ENCODE measurements at places on chromosomes 1 and 21. TPM values are rescaled to one million over a fixed set of nuclear protein-coding genes. Genes with fewer than 3 reads are reported as not detected.

Gene LRRC53
- not detected for total RNA-seq

Gene NCAM2
- not detected for total RNA-seq

DNA sequence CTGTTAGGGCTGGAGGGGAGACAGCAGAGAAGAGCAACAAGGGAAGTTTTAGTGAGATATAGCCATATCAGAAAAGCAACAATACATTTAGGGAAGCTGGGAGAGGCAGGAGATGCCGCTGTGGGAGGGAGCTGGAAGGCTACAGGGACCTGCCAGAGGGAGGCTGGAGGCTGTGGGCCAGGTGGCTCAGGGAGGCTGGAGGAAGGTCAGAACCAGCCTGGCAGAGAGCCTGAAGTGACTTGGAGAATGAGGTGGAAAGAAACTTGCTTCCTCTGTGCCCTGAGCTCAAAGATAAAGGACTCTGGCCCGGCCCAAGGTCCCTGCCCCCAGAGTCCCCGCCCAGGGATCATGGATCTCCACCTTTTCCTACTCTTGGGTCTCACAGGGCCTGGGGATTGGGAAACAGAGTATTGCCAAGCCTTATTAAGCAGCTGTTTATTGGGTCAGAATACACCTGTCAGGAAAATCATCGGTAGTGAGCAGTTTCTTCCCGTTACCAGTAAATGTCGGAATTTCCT is 85.9 kb downstream of the KIF26B start:
- DNase-seq, result no peak

DNA sequence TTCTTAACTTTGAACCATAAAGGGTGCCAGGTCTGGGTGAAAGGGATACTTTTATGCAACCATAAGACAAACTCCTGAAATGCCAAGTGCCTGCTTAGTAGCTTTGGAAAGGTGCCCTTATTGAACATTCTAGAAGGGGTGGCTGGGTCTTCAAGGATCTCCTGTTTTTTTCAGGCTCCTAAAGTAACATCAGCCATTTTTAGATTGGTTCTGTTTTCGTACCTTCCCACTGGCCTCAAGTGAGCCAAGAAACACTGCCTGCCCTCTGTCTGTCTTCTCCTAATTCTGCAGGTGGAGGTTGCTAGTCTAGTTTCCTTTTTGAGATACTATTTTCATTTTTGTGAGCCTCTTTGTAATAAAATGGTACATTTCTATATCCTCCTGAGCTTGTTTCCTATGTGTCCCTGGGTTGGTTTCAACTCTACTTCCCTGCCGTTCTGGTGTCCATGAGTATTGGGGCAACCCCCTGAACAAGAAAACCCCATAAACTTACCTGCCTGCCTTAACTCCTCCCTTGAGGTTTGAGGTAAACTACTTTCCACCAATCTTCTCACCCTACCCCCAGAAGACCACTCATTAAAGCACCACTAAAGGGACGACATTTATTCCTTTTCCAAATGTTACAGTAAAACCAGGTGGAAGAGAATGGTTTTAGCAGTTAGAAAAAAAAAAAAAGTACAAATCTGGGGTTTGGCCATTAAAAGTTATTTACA is 2.6 kb downstream of the MARCKSL1 start:
- DNase-seq, result no peak

Gene FCRL2
- total RNA-seq, result not detected

DNA sequence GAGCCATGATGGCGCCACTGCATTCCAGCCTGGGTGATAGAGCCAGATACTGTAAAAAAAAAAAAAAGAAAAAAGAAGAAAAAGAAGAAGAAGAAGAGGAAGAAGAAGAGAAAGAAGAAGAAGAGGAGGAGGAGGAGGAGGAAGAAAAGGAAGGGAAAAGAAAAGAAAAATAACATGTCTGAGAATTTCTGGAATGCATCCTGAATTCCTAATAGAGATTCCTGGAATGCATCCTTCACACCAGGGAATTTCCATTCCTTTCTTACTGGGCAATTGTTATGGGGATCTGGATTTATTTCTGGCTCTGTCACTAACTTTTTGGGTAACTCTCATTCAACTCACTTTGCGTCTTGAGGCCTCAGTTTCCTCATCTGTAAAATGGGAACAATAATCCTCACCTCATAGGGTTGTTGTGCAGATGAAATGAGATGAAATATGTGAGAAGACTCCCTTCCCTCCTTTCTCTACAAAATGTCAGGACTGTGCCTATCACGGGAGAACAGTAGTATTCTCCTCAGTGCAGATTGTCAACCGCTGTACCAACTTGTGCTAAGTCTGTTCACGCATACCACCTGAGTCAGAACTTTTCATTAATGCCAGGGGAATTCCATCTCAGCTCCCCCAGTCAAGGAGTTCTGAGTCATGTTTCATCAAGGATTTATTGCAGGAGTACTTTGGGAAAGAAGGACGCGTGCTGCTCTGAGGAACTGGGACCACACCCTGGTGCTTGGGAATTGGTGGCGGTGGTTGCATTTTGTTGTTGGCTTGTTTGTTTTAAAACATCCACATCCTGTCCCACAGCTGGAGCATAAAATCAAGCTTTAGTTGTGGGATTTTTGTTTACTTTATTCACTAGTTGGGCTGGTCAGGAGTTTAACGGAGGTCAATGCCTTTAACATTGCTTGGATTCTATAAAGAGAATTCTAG is 42.4 kb upstream of the ROR1 start:
- no peak for DNase-seq

Gene NTRK1
- total RNA-seq, result 13.9 TPM

DNA sequence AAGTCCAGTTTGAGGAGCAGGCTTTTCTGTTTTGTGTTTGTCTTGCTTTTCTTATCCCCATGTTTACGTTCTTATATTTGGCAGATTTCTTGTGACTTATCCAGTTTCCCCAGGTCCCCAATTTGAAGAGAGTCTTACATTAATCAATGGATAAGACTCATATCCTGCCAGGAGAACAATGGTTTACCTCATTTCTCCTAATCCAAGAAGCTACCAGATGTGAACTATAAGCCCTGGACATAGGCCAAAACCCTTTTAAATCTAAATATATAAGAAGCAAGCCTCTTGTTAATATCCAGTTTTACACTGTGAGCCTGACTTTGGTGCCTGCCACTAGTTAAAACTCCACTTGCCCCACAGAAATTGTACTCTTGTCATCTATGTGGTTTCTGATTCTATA is 15.1 kb upstream of the COP1 start:
- DNase-seq, result no peak

- no peak for DNase-seq
These were observed 111.9 kb upstream of the KAZN start for GRCh38 chr1:14486401-14487201.
